Fibroblast of villous mesenchyme (primary cell): ENCODE measurements at places on chromosomes 12 and 14.

- DNase-seq: no peak
Observed at GRCh38 chr12:66228462-66228861, 39.4 kb downstream of the IRAK3 start.

GRCh38 chr14:77610553-77610952 lies 5.9 kb downstream of the SPTLC2 start:
- no peak for DNase-seq

- DNase-seq: no peak
Observed at GRCh38 chr14:63923422-63923752, 70.6 kb downstream of the SYNE2 start.

DNA sequence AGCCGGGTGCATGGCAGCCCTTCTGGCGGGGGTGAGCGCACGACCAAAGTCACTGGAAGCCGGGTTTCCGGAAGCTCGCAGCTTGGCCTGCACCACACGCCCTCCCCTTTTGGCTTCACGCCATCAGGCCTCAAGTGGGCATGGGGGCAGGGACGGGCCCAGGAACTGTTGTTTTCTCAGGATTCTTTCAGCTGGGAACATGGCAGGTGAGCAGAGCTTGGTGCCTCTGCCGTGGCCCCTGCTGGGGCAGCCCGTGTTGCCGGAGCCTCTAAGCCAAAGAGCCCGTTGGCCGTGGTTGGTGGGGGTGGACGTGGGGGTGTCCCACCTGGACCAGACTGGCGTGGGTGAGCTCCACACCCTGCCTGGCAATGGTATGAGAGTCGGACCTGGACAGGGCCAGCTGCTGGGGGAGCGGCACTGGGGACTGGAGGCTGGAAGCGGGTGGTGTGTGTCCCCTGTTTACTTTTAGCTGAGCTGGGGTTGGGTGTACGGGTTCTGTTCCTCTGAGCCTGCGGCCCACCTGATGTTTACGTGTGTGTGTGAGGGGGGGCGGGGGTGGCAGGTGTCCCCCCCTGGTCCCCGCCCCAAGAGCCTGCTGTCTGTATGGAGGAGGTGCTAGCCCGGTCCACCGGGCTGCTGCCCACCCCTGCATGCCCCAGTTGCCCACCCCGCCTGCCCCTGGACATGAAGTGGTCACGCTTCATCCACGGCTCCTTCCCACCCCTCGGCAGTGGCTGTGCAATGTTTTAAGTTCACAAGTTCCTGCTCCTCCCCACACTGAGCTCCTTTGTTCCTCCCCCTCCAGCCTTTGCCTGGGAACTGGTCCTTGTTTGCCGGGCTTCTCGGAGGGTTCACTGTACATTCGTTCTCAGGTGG lies 28.7 kb upstream of the PLD4 start:
- no peak for DNase-seq
